Caco-2 (cell line): ENCODE measurements at places on chromosomes 11 and 22. TPM values are rescaled to one million over a fixed set of nuclear protein-coding genes. Genes with fewer than 3 reads are reported as not detected.

Gene PGR
- not detected in 2 replicates for total RNA-seq

GRCh38 chr11:85685820-85686459 is at the start of gene CCDC89:
TSS of gene CCDC89 (minus strand) at chr11:85686195. CDS start at chr11:85686130, 65 bp downstream.
- DNase-seq: peak; percentile 53

DNA sequence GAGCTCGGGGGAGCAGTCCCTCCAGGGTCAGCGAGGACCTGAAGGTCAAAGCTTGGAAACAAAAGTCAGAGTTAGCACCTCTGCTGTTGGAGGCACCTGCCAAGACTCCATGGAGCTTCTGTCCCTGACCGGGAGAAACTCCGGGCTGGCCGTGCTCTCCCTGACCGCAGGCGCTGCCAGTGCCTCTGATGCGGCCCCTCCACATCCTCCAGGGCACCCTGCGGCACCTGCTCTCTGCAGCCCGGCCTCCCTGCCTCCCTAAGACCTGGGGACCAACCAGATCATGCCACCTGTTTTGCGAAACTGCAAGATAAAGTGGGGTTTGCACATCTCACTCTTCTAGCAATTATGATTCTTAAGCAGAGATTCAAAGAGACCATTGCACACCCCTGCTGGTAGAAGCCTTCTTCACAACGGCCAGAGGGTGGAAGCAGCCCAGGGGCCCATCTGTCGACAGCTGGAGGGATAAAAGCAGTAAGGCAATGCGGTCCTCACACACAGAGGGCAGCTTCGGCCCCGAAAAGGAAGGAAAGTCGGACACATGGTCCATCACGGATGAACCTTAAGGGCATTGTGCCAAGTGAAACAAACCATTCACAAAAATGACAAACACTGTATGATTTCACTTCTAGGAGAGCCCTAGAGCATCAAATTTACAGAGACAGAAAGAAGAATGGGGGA is 477.1 kb downstream of the BRD1 start:
- no peak for DNase-seq

GRCh38 chr22:23073526-23074229 is 3.4 kb downstream of the GNAZ start:
- no peak for DNase-seq

- peak; percentile 90 for DNase-seq
Observed at GRCh38 chr11:90134478-90135003, at the start of gene NAALAD2. TSS of gene NAALAD2 (plus strand) at chr11:90134663. CDS start at chr11:90134759, 96 bp downstream.

DNA sequence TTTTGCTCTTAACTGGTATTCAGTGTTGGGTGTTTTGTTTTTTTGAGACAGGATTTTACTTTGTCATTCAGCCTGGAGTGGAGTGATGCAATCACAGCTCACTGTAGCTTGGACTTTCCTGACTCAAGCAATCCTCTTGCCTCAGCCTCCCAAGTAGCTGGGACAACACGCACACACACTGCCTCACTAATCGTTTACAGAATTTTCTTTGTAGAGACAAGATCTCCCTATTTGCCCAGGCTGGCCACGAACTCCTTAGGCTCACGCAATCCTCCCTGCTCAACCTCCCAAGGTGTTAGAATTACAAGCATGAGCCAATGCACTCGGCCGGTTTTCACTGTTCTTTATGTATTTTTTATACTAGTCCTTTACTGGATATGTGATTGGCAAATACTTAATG is 51.0 kb upstream of the IGLL5 start:
- no peak for DNase-seq

DNA sequence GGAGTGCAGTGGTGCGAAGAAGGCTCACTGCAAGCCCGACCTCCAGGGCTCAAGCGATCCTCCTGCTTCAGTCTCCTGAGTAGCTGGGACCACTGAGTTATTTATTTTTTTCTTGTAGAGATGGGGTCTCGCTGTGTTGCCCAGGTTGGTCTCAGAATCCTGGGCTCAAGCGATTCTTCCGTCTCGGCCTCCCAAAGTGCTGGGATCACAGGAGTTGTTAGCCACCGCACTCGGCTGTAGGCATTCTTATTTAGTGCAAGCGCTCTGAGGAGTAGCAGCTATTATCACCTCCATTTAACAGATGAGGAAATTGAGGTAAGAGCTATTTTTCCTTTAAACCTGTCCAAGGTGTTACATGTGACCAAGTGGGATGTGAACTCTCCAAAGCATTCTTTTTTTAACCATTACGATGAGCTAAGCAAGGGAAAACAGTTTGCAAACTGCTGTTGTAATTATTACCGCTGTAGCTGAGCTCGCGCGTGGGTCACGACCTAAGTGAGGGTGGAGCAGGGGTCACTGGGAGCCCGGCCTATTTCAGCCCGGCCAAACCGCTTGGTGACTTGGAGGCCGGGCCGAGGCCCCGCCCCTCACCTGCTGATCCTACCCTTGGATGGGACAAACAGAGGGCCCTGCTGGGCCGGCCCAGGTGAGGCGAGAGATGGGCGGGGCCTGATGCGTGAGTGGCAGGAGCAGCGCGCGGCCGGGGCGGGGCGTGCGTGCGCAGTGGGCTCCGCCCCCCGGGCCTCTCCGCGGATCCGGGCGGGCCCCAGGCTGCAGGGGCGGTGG is 449 bp upstream of the KREMEN1 start:
- peak; percentile 98 for DNase-seq
